ENCODE measurements at places on chromosomes 7 and 10.

DNA sequence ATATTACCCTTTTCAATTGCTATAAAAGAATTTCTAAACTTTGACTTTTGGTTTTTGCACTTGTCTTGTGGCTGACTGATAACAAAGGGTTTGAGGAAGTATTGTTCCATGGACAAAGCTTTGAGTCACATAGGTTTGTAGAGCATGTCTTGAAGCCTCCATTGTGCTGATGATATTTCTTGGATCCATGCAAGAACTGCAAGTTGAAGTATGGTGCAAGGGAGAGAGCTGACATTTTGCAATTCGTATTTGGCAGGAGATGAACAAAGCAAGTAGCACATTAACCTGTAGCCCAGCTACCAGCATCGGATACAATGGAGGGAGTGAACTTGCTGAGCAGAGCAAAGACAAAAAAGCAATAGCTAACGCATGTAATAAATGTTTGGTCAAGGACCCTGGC lies 23.4 kb downstream of the MGAM2 start:
- DNase-seq = no peak

DNA sequence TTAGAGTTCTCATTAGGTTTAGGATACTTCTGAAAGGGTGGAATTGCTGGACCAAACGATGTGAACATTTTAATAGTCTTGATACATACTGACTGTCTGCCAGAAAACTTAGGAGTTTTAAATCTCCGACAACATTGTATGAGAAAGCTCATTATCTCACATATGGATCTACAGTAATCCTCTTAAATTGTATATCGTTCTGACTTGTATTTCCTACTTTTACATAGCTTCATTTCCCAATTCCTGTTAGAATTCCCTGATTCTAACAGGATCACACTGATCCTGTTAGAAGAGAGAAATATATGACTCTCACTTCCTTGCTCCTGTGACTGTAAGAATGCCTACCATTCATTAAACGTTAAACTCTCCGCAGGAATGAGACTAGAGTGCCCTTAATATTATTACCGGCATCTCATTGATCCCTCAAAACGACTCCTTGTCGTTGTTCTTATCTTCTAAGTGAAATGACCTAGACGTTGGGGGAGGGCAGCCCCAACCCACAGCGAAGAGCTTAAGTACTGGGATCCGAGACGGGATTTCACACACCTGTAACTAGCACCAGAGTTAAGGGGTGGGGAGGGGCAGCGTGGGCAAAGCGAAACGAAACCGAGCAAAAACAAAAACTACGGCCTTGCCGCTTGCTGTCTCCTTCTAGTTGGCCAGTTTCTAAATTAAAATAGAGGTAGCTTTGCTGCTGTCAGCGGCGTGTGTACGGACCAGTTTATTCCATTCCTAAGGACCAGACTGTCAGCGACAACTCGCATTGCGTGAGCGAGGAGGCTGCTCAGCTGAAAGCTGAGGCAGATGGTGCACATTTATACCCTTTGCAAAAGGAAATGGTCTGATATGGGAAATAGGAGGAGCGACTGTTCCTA lies 678 bp upstream of the TMEM106B start:
- peak; percentile 3 for DNase-seq

- no peak for DNase-seq
Observed at GRCh38 chr10:94183666-94184264, 179.0 kb downstream of the NOC3L start.

DNA sequence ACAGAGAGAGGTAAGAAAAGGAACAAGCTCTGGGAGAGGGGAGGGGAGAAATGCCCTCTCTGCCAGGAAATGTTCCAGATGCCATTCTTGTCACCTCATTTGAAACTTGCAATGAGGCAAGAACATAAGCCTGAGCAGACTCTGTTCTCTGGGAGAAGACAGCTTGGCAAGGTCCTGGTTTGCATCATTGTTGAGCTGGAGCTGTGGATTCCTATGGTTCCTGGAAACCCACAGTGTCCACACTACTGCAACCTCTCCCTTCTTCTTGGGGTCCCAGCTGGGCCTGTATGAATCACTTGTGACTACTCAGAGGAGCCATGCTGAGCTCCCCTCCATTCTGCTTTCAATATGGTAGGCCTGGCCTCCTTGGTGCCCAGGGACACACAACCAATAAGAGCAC lies 60.8 kb upstream of the HECTD2 start:
- DNase-seq = no peak

DNA sequence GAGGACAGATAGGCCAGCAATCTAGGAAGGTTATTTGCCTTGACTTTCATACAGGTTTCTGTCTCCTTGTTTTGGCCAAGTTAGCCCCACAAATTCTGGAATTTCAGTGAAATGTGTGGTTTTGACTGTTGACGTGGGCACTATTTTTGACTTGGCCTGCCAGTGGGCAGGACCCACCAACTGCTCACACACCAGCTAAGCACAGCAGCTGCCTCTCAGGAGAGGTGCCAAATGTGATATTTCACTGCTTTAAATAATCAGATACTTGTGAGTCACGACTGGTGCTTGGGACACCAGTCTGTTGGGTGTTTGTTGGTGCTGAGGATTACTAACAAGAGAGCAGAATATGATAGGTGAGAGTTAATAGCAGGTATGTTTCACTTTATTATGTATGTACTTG lies 409.7 kb upstream of the MTPN start:
- no peak for DNase-seq

GRCh38 chr7:155144371-155144770 lies 74.2 kb downstream of the HTR5A start:
- DNase-seq = no peak

GRCh38 chr10:128064970-128065580 lies 61.1 kb downstream of the MKI67 start:
- DNase-seq = no peak

- no peak for DNase-seq
Observed at GRCh38 chr10:28374036-28374435, 71.2 kb upstream of the MPP7 start.

- no peak for DNase-seq
Observed at GRCh38 chr7:148701414-148701813, 2.7 kb downstream of the CUL1 start.

DNA sequence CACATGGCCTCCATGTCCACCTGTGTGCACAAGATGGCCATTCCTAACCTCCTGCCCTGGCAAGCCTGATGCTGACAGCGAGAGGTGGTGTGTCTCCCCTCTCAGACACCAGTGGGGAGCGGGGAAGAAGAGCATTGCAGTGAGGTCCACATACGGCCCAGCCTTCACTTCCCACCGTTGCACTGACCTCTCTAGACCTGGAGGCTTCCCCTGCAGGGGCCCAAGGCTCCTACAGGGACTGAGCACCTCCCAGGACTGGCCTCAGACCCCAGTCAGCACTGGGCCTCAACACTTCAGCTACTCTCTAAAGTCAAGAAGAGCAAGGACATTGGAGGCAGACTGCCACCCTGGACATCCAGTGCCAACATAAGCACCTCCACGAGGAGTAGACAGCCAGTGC lies 15.9 kb downstream of the STK32C start:
- DNase-seq = no peak

- DNase-seq = peak; percentile 94
Observed at GRCh38 chr10:86953747-86954680, 3.4 kb downstream of the MMRN2 start.

- peak; percentile 50 for DNase-seq
Observed at GRCh38 chr7:142862351-142862750, 7.5 kb downstream of the EPHB6 start.

DNA sequence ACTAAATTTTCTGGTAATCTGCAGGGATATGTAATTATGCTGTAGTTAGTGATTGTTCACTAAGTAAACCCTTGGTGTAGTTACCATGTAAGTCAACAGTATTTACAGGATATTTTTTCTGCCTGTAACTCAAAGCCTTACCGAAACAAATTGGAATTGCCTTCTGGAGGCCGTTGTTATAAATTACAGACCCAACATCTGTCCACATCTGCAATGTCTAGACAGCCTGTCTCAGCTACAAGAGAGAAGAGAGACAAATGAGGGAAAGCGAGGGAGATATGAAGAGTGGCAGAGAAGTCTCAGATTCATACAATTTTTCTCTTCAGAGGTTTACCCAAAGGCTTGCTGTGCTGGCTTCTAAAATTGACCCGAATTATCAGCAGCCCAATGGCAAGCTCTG lies 23.7 kb upstream of the BTRC start:
- DNase-seq = no peak

- DNase-seq = no peak
Observed at GRCh38 chr10:114070710-114071109, 27.0 kb downstream of the ADRB1 start.

DNA sequence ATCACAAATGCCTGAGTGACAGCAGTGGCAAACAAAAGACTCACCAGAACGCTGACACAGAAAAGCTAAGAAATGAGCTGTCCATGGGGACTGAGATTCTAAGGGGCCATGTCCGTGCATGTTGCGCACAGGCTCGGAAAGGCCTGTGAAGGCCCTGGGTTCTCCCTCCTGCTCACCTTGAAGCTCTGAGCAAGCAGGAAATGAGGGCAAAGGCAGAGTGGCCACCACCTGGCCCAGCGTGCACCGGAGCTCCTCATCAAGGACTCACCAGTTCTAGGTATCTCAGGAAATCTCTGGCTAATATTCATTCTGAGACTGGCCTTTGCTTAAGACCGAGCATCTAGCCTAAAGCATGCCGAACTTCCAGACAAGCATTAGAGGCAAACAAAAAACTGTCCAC lies 52.7 kb downstream of the MAD1L1 start:
- DNase-seq = no peak

DNA sequence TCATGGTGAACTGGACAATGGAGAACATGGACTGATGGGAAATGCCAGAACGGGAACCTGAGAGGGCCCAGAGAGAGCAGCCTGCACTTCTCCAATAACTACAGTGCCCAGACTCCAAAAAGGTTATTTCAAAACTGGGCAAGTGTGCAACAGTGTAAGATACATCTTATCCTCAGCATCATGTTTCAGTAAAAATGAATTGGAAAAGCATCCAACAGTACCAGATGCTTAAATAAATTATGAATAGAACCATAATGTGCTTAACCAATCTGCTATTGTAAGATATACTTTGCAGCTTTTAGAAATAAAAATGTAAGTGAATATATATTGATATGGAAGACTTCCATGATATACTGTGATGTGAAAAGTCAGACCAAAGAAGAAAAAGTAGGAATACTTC lies 303.3 kb downstream of the GRID1 start:
- no peak for DNase-seq

DNA sequence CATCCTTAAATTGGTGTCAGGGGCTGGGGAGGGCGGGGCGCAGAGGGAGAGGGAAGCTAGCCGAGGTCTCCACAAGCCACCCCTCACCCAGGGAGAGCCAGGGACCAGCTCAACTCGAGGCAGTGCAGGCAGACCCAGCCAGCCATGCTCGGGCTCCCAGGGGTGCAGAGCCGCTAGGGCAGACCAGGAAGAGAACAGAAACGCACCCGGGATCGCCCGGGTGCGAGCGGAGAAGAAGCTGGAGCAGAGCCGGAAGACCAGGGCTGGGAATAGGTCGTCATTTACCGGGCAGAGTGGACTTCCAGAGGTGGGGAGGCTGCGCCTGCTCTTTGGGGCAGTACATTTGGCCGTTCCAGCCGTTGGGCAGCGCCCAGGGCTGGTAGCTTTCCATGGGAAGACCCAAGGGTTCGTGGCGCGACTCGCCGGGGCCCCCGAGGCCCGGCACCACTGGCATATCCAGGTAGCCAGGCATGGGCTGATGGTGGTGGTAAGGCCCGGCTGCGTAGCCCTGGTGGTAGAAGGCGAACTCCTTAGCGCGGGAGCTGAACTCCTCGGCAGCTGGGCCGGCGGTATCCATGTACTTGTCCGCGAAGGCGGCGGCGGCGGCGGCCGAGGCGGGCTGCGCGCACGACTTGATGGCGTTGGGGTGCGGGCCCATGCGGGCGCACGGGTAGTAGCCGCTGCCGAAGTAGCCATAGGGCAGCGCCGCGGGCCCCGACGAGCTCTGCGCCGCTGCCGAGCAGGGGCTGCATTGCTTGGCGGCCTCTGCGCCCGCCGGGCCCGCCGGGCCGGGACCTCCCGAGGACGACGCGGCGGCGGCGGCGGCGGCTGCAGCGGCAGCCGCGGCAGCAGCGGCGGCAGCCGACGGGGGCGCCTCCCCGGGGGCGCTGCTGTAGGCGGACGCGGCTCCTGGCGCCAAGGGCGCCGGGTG lies 755 bp downstream of the HOXA13 start:
- peak; percentile 87 for DNase-seq

- DNase-seq = no peak
Observed at GRCh38 chr10:79268161-79268601, 79.1 kb upstream of the PPIF start.

GRCh38 chr10:90204131-90204955 lies 503.0 kb downstream of the KIF20B start:
- no peak for DNase-seq

- DNase-seq = no peak
Observed at GRCh38 chr7:92778972-92779371, 57.4 kb downstream of the CDK6 start.

GRCh38 chr7:42478717-42479116 lies 241.7 kb upstream of the GLI3 start:
- DNase-seq = no peak

GRCh38 chr7:55423277-55423711 lies 58.2 kb downstream of the LANCL2 start:
- peak; percentile 48 for DNase-seq

DNA sequence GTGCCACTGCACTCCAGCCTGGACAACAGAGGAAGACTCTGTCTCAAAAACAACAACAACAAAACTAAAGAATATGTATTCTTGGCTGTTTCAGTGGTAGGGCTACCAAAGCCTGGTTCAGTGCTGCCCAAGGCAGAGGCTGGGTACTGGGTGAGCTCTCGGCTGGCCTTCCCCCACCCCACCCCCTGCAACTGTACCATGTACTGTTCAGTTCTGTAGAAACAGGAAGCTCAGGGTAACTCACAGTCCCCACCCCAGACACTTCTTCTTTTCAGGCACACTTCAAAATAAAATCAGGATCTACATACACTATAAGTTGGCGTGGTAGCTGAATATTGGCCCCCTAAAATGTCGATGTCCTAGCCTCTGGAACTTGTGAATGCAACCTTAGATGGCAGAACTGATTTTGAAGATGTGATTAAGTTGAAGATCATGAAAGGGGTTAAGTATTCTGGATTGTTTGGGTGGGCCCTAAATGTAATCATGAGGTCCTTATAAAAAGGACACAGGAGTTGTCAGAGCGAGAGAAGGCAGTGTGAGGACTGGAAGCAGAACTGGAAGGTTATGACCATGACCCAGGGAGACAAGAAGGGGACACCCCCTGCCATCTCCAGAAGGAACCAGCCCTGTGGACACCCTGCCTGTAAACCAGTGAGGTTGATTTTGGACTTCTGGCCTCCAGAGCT lies 31.2 kb downstream of the TBXAS1 start:
- DNase-seq = no peak

GRCh38 chr7:77674878-77675277 lies 21.4 kb upstream of the RSBN1L start:
- DNase-seq = no peak

GRCh38 chr10:103766751-103767505 lies 88.4 kb downstream of the SH3PXD2A start:
- no peak for DNase-seq

DNA sequence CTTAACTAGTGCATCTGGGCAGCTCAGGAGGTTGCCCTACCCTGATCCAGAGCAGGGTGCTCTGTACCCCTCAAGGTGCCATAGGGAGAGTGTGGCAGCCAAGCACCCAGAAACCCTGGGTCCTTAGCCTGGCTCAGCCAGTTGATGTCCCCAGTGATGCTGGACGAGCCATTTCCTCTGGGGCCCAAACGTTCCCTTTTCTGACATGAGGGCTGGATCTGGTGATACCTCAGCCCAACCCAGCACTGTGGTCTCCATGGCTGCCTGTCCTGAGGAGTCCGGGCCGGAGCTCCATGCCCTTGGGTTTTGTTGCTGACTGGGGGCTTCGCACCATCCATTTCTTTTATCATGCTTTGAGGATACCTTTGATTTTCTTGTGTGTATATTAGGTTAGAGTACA lies 87.9 kb upstream of the IKZF1 start:
- DNase-seq = no peak
